Activated effector memory CD4-positive, alpha-beta T cell treated with Interleukin-2 at 50 U/mL for 16 hours (primary cell): ENCODE measurements at places on chromosomes 3 and 15.

DNA sequence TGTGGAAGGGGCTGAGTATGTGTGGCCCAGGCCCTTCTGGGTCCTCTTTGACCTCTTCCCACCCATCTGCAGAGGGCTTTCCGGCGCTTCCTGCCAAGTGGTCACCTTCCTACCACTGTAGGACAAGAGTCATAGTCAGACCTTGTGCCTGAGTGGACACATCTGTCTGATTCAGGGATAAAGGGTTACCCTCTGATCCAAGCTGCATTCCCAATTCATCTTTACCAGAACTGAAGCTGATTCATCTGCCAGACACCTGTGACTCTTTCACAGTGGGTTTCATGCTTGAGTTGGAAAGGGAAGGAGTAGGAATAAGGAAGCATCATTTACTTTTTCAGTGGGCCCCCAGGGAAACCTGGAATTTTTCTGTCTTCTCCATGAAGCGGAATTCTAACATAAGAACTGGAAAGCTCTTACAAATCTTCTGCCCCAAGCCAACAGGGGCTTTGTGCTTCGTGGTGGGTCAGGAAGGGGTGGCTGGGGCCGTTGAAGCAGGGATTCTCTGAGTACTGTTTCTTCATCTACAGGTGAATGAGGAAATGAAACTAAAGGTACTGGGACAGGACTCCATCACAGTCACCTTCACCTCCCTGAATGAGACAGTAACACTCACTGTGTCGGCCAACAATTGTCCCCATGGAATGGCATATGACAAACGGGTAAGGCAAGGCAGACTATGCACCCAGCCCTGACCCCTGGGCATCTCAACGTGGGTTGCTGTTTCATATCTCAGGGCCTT is 46.4 kb downstream of the C3orf20 start:
- DNase-seq = no peak

DNA sequence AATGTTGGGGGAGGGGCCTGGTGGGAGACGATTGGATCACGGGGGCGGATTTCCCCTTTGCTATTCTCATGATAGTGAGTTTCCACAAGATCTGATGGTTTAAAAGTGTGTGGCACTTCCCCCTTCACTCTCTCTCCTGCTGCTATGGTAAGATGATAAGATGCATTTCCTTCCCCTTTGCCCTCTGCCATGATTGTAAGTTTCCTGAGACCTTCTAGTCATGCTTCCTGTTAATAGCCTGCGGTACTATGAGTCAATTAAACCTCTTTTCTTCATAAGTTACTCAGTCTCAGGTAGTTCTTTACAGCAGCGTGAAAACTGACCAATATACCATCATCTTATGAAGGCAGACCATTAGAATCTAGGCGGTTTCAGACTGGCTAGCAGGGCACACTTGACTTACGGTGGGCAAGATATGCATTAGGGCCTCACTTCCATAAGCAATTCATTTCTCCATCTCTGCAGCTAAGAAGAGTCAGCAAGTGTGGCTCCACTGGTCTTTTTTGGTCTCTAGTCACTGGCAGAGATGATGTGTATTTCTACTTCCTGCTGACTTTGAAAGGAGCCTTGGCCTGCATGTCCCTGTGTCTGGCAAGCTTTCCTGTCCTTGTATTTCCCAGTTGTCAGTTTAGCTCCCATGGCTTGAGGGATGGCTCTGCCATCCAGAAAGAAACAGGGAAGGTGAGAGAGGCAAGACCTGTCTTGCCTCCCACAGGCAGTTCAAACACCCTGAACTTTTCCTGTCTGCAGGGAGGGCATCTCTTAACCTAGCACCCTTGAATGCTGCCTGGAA is 109.0 kb upstream of the ADAMTS9 start:
- no peak for DNase-seq

DNA sequence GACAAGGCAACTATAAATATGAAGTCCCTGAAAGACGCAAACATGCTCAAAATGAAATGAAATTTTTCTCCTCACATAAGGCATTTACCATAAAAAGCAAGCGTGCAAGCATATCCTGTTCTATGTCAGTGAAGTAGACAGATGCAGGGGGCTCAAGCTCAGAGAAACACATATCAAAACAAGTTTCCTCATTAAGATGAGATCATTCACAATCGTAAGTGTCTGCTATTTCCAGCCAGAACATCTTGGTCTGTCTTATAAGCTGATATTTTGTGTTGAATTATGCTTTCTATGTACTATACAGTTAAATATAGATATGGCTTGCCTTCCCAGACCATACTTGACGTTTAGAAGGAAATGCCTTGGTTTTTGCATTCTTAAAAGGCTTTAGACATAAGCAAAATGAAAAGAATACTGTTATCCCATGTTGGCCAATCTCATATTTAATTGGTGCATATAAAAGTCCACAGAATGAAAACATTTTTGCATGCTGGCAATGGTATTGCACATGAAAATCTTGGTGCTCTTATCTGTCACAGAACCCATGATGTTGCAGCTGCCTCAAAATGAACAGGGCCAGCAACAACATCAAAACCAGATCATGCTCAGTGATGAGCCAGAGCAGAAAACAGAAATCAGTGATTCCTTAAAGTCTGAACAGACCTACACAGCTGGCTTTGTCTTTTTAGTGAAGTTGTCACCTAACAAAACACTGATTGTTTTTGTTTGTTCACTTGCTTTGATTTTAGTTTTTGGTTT is 65.4 kb downstream of the SIDT1 start:
- DNase-seq = no peak

DNA sequence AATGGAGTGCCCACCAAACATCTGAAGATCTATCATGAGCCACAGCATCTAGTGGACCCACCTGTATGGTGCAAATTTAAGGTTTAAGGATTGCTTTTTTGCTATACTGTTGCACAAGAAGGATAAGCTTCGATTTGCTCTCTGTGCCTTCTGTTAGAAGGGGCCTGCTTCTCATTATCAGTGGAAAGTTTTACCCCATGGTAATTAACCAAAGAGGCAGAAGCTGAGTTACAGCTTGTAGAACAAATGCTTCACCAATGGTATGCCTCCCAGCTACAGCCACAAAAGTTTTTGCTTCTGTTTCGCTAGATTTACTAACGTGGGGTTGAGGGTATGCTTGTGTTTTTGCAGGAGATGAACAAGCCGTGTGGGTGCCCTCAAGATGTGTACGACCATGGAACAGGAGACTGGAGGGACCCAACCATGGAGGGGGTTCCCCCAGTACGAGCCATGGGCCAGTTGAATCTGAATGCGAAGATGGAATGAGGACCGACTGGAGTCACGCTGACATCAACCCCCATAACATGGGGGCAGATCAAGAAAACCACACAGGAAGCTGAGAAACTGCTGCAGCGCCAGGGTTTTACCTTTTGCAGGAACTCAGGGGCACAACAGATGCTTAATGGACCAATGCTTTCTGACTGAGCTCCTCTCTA is 43.5 kb downstream of the ACAD9 start:
- DNase-seq = peak; percentile 32

DNA sequence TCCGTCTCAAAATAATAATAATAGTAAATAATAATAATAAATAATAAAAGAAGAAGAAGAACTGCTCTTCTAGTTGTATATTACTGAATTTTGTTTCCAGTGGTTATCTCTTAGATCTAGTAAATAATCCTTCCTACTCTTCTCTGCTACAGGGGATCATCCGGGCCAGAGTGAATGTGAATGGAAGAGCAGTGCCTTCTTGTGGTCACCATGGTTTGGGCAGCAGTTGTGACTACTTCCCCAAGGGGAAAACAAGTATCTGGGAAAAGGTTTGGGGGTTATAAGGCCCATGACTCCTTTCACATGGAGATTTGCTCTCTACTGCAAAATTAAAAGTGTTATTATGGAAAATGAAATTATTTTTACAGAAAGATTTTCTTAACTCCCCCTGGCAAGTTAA is 5.5 kb upstream of the OR5K1 start:
- DNase-seq = no peak

GRCh38 chr15:60070838-60071493 is 66.9 kb downstream of the FOXB1 start:
- no peak for DNase-seq

GRCh38 chr3:103218793-103219192 is 784.0 kb downstream of the ZPLD1 start:
- no peak for DNase-seq

- no peak for DNase-seq
Observed at GRCh38 chr15:77980098-77980497, 97.4 kb downstream of the TBC1D2B start.

DNA sequence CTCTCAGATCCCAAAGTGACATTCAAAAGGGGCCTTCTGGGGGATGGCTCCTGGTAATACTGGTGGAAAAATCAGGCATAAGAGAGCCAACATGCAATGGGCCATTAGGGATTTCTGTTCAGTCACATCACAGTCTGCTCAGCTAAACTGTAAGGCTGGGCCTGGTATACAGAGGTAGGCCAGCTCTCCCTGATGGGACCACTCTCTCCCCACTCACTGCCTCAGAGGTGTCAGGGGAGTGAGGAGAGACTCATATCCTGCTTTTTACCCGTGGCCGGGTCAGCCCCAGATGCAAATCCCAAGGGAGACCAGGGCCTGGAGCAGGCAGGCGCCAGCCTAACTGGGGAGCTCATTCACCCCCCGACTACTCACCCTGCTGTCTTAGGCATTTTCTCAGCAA is 48.1 kb upstream of the TPM1 start:
- no peak for DNase-seq

- no peak for DNase-seq
Observed at GRCh38 chr15:31843426-31844055, 186.8 kb upstream of the CHRNA7 start.

DNA sequence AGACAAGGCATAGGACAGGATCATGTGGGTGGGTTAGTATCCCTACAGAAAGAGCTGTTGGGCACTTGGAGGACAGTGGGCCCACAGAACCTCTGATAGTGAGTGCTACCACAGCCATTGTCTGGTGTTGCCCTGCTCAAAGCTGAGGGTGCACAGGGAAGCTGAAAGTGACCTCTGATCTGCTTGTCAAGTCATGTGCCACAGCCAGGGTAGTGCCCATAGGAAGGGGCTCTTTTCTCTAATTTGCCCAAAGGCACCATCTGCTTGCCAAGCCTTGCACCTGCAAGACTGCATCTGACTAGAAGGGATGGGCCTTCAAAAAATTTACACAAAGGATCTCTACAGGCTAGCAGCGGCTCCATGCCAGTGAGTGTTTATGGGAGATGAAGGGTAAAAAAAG is 87.4 kb upstream of the GSK3B start:
- no peak for DNase-seq

DNA sequence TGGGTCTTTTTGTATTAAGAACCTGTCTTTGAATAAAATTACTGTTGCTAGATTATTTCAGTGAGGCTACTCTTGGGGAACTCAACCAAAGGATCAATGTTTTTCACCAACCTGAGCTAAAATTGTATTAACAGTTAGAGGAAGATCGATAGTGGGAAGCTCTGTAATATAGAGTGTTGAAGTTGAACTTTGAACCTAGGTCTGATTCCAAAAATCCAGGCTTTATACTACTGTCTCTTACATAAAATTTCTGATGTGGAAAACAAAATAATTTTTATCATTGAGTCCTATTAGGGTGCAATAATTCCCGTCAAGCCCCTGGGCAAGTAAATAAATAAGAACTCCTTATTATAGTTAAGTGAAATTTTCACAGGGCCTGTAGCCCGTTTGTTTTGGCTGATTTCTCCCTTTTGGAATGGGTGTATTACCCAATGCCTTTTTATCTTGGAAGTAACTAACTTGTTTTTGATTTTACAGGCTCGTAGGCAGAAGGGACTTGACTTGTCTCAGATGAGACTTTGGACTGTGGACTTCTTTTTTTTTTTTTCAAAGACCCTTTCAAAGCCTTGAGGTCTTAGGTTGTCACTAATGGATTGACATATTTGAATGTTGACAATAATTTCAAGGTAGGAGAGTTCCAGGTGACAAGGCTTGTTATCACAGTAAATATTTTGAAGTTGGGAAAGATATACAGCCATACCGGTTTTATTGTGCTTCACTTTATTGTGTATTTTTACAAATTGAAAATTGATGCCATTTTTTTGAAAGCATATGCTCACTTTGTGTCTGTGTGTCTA is 276.1 kb downstream of the NFKBIZ start:
- no peak for DNase-seq

DNA sequence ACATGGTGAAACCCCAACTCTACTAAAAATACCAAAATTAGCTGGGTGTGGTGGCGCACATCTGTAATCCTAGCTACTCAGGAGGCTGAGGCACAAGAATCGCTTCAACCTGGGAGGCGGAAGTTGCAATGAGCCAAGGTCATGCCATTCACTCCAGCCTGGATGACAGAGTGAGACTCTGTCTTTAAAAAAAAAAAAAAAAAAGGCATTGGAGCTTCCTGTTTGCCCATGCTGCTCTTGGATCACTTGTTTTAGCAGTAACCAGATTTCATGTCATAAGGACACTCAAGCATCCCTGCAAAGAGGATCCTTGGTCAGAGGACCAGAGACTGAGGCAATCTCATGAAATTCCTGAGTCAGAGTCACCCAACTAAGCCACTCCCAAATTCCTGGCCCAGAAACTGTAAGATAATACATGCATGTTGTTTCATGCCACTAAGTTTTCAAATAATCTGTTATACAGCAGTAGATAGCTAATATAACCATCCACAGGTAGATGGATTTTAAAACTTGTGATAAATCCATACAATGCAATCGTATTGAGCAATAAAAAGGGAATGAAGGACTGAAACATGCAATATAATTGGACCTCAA is 82.0 kb upstream of the XXYLT1 start:
- DNase-seq = no peak

DNA sequence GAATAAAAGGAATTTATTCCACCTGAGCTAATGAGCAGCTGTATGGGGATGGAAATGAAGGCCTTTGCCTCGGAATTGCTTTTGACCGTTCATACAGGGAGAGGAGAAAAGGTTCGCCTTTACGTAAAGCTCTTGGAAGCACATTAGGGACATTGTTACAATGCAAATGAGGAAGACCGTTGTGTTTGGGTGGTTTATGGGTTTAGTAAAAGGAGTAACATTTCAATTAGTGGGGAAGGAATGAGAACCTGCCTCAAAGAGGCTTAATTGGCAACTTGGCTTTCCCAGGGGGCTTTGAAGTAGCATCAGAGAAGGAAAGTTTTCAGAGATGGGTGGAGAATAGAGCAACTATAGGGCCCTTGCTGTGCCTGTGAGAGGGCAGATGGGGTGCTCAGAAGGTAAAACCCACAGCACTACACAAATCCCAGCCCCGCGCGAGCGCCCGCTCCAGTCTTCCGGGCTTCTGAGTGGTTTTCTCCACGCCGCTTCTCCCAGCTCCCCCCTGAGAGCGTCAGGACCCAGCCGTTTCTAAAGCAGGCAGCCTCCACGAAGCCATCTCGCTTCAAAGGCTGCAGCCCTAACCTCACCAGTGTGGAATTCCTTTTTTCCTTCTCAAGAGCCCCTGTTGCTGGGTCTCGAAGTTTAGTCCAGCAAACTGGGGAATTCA is 192.0 kb upstream of the HES1 start:
- DNase-seq = no peak

DNA sequence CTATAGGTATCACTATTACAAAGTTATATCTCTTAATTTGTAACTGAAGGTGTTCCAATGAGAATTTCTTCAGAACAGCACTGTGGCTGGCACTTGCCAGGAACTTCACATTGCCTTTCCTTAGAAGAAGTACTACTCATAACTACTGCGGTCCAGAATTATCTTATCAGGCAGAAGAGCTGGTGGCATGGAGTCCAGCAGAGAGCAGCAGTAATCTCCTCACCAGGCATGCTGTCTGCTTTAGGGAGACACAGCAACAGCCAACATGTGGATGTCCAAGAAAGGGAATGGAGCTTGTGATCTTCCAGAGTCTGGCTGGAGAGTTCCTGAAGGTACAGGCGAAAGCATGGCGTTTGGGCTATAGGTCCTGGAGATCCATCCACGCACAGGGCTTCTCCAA is 919.7 kb upstream of the NR2F2 start:
- DNase-seq = no peak
